ENCODE measurements at places on chromosomes 12 and 14.
A peak's percentile ranks its signal among the peaks of the same experiment; 100 is the strongest.

GRCh38 chr14:35814371-35815005 lies 5.4 kb upstream of the RALGAPA1 start:
- DNase-seq = peak; percentile 7

DNA sequence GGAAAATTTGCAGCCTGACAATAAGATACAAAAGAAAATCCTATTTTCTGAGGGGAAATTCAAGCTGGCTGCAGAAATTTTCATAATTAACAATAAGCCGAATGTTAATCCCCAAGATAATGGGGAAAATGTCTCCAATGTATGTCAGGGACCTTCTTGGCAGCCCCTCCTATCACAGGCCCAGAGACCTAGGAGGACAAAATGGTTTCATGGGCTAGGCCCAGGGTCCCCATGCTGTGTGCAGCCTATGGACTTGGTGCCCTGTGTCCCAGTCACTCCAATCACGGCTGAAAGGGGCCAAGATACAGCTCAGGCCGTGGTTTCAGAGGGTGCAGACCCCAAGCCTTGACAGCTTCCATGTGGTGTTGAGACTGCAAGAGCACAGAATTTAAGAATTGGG lies 11.2 kb downstream of the C12orf50 start:
- DNase-seq = no peak

DNA sequence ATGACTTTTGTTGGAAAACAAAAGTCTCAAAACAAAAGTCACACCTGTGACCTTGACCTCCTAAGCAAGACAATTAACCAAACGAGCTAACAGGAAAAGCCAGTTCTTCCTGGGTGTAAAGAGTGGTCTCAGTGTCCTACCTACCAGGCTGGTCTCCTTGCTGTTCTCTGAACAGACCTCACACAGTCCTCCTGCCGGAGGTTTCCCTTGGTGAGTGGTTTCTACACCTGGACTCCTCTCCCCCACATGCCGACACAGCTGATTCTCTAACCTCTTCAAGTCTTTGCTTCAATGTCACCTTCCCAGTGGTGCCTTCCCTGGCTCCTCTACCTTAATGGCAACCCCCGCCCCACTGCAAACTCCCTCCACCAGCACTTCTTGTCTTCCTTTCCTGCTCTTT lies 238.6 kb downstream of the ZFP36L1 start:
- no peak for DNase-seq

DNA sequence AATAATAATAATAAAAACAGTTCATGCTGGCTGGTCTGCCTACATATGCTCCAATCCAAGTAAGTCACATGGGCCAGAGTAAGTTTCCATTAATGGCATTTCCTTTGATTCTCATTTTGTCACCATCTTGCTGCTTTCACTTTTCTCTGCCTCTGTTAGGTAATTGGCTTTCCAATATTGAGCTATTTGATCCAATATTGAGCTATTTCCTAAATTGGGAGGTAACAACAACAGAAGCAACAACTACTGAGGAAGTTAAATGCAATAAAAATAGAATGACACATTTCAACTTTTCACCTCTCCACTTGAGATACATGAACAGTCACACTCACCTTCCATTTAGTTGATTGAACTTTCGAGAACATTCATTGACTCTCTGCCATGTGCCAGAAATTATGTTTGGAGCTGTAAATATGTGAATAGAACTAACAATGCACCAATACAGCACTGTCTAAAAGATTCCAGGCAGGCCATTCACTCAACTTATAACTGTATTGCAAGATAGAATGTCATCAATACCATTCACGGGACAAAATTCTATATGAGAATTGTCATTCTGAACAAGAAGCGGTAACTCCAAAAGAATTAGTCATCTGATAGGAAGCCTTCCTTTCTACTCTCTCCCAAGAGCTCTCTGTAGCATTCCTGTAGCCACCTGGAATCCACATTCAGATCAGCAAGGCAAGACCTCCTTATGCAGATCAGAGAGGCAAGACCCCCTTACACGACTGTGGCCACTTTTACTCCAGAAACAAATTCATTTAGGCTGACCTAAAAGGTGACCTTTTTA lies 136.4 kb downstream of the PHLDA1 start:
- DNase-seq = no peak

- peak; percentile 14 for DNase-seq
Observed at GRCh38 chr14:31926123-31926522, 151.0 kb upstream of the ARHGAP5 start.

GRCh38 chr12:3658327-3659163 lies 94.4 kb downstream of the CRACR2A start:
- DNase-seq = no peak

GRCh38 chr12:58655375-58655774 lies 264.9 kb downstream of the LRIG3 start:
- DNase-seq = no peak

GRCh38 chr12:62813031-62813829 lies 121.7 kb downstream of the PPM1H start:
- no peak for DNase-seq

GRCh38 chr12:12736759-12737676 lies 19.9 kb downstream of the CDKN1B start:
- peak; percentile 10 for DNase-seq

GRCh38 chr12:126676434-126676833 lies 1590.5 kb upstream of the TMEM132C start:
- DNase-seq = no peak

All from NCI-H526 treated with DMSO at 0.1 percent for 48 hours (cell line).